T1000 (cell line): ENCODE measurements at places on chromosomes 2 and 18.

- DNase-seq = no peak
Observed at GRCh38 chr2:204260901-204261300, 284.4 kb upstream of the PARD3B start.

- no peak for DNase-seq
Observed at GRCh38 chr2:195542067-195542466, 115.0 kb upstream of the SLC39A10 start.

GRCh38 chr2:117271631-117272030 lies 542.9 kb upstream of the DDX18 start:
- no peak for DNase-seq

DNA sequence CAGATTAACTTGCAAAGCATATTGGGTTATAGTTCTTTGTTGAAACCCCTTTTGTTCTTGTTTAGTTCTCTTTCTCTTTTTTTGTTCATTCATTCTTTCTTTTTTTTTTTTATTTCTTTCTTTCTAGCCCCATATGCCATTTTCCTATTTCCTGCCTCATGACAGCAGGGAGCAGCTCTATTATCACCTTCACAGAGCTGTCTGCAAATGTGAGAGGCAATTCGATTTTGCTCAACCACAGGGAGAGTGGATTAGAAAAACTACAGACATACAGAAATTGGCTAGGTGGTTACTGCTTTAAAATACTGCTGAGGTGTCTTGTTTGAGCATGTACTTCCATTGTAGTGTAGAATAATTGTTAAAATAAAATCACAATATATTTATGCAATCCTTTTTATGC lies 44.2 kb upstream of the TBR1 start:
- DNase-seq = no peak

GRCh38 chr18:3950668-3951404 lies 500.9 kb downstream of the TGIF1 start:
- DNase-seq = no peak

DNA sequence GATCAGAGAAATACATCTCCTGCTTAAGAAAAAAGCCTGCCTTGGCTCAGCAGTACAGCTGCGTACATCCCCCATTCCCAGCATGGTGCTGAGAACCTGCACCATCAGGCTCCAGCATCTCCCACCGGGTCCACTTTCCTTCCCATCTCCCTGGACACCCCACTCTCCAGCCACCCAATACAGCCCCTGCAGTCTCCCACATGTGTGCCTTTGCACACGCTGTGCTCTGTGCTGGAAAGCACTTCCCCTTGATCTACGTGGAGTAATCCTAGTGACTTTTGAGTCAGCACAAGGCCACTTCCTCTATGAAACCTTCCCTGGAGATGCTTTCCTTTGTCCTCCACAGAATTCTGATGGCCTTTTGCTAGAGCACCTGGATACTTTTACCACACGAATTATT lies 17.0 kb downstream of the STAT1 start:
- no peak for DNase-seq
